ENCODE measurements at places on chromosomes 5 and 9.

DNA sequence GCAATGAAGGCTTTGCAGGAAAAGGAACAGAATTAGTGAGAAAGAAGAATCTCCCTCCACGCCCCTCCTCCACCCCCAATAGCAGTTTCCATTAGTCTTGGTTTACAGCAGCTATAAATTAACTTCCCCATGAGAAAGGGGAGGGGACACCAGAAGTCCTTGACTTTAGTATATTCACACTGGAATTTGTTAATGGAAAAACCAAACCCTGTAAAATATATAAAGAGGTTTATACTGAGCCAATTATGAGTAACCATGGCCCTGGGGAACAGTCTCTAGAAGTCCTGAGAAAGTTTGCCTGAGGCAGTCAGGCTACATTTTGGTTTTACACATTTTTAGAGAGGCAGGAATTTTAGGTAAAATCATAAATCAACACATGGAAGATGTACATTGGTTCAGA is 88.5 kb downstream of the ALDH1A1 start:
- DNase-seq, result no peak

- DNase-seq, result no peak
Observed at GRCh38 chr5:14816374-14816998, 55.1 kb downstream of the ANKH start.

DNA sequence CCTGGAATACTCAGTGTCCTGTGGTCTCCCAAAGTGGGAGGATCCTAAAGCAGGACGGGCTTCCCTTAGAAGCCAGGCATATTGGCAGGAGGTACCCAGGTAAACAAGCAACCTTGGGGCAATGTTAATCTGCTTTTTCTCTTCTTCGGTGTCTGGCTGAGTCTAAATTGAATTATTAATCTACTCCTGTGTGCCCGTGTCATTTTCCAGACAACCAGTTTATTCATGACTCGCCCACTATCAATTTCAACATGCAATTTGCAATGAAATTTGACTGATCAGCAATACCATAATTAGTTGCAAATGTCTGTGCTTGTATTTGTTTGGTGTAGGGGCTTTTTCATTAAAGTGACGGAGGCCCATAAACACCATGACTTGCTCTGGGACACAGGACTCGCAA is 32.9 kb upstream of the JADE2 start:
- DNase-seq, result no peak

DNA sequence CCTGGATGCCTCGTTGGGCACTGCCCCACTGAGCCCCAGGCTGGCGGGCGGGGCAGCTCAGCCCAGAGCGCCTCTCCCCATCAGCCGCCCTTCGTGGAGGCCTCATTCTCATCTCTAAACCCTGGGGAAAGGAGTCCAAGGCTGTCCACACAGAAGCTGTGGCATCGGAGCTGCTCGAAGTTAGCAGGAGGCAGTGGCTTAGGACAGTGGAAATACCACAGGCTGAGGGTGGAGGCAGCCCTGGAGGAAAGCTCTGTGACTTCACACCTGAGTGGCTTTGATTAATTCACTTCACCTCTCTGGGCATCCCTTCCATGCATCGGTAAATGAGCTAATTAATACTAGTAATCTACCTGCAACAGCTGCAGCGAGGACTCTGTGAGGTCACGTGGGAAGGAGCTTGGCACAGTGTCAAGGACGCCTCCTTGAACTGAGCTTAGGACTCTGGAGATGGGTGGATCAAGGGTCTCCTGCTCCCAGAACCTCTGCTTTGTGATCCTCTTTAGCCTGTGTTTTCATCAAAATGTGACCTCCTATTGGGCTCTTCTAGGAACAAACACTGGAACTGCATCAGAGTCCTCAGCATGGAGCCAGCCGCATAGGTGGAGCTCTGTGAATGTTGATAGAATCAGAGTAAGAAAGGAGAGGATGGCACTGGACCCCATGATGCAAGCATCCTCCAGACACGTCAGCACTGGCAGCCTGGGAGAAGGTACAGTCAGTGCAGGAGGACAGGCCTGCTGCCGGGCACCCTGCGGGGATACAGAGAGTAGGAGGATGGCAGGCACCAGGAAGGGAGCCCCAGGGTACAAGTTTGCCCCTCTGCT is 842 bp upstream of the ANGPTL2 start:
- DNase-seq, result no peak

GRCh38 chr9:135130207-135130976 is 42.9 kb downstream of the OLFM1 start:
- peak; percentile 75 for DNase-seq

DNA sequence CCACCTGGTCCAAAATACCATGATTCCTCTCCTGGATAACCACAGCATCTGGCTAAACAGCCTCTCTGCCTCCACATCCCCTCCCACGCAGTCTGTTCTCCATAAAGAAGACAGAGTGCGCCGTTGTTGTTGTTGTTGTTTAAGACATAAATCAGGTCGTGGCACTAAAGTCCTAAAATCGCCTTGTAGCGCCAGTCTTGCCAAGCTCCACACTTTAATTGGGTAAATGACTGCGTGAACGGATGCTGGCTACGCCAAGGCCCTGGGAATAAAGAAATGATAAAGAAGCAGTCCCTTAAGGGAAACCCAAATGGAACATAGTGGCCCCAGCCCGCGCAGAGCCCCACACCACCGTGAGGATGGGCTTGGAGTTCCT is 364 bp upstream of the SFXN1 start:
- no peak for DNase-seq

DNA sequence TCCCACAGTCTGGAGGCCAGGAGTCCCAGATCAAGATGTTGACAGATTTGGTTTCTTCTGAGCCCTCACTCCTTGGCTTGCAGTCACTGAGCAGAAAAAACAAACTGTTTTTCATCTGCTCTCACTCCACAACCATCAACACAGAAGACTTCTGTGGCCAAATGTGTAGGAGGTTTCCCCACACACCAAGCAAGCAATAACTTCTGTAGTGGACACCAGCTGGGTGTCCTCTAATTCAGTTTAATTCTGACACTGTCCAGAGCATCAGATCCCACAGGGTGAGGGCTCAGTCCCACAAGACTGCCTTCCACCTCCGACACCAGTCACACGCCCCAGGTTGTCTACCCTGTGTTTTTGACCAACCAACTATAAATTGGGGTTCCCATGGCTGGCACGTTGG is 209.9 kb downstream of the AOPEP start:
- no peak for DNase-seq

GRCh38 chr9:12712532-12712931 is 19.3 kb downstream of the TYRP1 start:
- DNase-seq, result no peak

- no peak for DNase-seq
Observed at GRCh38 chr9:127065592-127065991, 56.8 kb downstream of the ANGPTL2 start.

DNA sequence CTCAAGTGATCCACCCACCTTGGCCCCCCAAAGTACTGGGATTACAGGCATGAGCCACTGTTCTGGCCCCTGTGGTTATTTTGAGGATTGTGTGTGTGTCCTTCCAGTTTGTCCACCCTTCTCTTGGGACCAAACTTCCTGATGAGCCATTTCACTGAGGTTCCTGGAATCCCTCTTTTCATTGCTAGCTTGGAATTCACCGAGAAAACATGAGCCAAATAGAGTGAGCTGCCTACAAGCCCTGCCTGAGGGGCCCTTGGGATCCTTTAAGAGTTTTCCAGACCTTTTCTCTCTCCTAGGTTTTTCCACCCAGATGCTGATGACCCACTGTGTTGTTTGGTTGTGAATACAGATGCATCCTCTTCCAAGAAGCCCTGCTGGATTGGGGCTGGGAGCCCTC is 13.2 kb upstream of the KIF12 start:
- no peak for DNase-seq

GRCh38 chr5:60026161-60026560 is 132.6 kb upstream of the PDE4D start:
- DNase-seq, result no peak

- no peak for DNase-seq
Observed at GRCh38 chr5:173880306-173880985, 7.7 kb upstream of the CPEB4 start.

DNA sequence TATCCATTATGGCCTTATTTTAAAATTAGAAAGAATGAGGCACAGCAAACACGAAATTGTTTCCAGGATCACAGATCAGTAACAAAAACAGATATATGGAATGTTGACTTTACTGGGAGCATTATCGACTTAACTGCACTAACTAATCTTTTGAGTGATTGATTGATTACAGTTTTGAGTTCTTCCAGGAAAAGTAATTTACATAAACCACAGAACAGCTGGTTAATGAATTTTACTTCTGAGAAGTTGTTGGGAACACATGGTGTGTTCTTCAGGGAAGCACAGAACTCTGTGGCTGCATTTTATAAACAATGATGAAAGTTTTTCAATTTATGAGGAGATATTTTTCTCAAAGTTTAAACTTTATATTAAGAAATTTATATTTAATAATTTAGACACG is 802.4 kb upstream of the ACO1 start:
- no peak for DNase-seq

- peak; percentile 12 for DNase-seq
Observed at GRCh38 chr9:97367729-97368128, 44.2 kb upstream of the TDRD7 start.

DNA sequence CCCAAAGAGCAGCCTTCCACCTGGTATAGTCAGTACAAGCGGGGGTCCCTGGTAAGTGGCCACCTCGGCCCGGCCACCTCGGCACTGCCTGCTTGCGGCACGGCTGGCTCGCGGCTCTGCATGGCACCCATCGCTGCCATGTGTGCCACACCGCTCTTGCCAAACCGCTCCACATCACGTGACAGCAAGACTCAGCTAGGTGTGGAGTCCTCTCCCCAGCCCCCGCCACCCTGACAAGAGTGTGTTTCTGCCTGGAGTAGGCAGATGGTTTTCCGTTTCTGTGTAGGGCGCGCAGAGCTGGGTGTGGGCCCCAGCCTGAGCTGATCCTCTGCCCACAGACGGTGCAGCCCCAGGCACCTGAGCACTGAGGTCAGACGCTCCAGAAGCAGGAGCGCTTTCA is 50.5 kb upstream of the FCN2 start:
- DNase-seq, result no peak

- DNase-seq, result no peak
Observed at GRCh38 chr5:207599-207998, 10.4 kb downstream of the CCDC127 start.

DNA sequence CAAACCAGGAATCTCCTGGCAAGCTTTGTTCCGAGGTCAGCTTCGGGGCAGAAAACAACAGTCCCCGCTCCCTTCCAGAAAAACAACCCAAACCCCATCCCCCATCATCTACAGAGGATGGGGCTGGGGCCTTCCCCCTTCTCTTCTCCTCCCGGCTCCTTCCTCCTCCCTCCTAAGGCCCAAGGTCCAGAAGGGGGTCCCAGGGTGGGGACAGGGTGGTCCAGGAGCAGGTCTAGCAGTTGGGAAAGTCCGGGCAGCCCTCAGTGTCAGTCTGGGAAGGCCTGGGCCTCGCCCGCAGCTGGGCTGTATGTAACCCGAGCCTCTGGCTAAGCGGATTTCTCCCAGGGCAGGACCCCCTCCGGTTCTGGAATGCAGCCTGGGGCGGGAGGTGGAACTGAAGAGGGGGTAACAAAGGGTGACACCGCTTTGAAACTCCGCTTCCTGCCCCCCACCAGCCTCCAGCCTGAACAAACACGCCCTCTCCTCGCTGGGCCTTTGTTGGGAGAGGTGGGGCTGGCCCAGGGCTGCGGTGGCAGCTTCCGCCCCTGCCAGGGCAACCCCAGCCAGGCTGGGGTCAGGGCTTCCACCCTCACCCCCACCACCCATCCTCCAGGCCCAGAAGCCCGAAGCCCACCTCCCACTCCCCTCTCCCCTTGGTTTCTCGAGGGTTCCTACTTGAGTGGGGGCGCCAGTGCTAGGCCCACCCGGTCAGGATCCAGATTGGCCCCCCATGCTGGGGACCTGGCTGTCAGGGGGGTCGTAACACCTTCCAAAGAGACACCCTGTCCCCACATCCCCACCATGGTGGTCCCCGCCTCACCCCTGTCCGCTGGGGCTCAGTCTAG is 63.5 kb downstream of the C9orf50 start:
- no peak for DNase-seq

DNA sequence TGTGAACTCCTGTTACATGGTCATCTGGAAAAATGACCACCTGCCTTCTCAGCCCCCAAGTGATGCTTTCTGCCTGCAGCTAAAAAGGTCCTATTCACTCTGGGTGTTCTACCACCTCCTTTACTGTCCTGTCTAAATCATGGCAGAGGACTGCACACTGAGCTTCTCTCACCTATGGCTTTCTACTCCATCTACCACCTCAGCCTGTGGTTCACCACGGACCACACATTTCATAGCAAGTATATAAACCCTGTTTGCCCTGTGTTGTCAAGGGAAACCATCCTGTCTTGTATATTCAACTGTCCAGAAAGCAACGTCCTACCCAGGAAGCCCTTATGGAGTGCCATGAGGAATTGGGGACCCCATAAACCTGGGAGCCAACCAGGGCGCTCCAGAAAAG is 167.4 kb upstream of the ITGA1 start:
- DNase-seq, result no peak

- DNase-seq, result no peak
Observed at GRCh38 chr5:180043377-180043776, 28.2 kb downstream of the RNF130 start.
